Activated T-cell treated with anti-CD3 and anti-CD28 coated beads, Interleukin-2, amount 50 U/mL, for 48 hours (primary cell): ENCODE measurements at places on chromosomes 7 and 10.

GRCh38 chr7:130632111-130632510, 36.4 kb downstream of the COPG2 start:
- DNase-seq, result no peak

DNA sequence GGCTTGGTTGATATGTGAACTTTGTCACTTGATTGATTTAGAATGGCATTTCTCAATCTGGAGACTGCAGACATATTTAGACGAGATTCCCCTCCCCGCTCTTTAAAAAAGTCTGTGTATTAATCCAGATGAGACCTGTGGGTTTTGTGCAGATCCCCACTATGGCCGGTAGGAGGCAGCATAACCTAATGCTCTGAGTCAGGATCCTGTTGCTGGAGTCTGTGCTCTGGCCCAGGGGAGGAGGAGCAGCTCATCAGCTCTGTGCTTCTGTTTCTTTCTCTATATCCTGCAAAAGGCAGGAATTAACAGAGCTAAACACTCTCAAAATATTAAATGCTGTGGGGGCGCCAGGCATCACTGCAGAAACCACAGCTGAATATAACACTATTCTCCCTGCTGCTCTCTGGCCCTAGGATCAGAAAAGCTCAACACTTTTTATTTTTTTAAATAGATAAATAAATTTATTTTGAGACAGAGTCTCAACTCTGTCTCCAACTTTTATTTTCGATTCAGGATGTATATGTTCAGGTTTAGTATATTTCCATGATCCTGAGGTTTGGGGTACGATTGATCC, 23.9 kb upstream of the SEPHS1 start:
- DNase-seq, result peak; percentile 65

- peak; percentile 33 for DNase-seq
Observed at GRCh38 chr7:23277359-23277989, 21.7 kb upstream of the MALSU1 start.

DNA sequence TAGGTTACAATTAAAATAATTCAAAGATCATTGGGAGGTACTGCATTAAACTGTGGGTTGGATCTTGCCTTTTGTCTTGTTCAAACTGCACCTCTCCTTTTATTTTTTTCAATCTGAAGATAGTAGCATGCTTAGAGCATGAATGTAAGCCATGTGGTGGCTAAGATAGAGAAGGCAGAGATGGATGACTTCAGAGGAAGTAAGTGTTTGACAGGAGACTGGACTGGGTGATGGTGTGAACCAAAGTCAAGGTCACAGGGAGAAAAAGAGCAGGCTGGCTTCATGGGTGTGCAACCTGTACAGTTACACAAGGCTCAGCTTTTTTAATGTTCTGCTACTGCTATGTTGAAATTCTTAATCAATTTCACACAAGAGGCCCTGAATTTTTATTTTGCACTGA, 85.6 kb downstream of the ZEB1 start:
- DNase-seq, result no peak

DNA sequence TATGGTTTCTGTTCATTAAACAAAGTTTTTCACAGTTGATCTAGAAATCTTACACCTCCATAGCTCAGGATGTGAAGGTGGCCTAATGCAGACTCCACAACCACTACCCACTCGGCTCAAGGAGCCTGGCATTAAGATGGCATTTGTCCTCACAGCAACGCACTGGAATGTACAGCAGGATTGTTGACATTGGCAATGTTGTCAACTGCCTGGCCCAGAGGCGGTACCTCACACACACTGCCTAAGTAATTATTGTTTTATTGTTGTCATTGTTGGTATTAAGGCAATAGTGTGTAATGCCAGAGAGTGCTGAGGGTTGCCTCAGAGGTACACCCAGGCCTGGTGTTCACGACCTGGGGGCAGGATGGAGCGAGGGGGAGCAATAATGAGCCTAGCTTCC, 38.3 kb downstream of the LRRC18 start:
- DNase-seq, result no peak
